ELF-1 (cell line): ENCODE measurements at places on chromosomes 1 and 21.

- no peak for DNase-seq
Measured at GRCh38 chr1:9068981-9069325, 482 bp downstream of the SLC2A5 start.

- no peak for DNase-seq
Measured at GRCh38 chr21:28587748-28588147, 404.9 kb downstream of the LTN1 start.

DNA sequence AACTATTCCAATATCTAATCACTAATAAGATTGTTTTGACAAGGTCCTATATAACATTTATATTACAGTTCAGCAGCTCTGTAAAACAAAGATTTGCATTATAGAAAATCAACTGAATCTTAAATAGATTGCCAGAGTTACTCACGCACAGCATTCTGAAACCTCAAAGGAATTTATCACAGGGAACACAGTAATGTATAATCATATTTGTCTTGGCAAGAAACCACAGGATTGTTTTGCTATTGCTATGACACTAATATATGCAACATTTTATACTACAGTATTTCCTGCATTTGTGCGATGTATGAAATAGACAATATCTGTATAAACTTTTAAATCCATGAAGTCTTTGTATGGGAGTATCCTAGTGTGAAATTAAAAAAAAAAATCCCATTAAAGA lies 101.4 kb downstream of the PLPPR5 start:
- no peak for DNase-seq

- no peak for DNase-seq
Measured at GRCh38 chr1:117544509-117545109, 61.2 kb upstream of the TENT5C start.

- no peak for DNase-seq
Measured at GRCh38 chr1:64492424-64492823, 22.5 kb downstream of the CACHD1 start.

DNA sequence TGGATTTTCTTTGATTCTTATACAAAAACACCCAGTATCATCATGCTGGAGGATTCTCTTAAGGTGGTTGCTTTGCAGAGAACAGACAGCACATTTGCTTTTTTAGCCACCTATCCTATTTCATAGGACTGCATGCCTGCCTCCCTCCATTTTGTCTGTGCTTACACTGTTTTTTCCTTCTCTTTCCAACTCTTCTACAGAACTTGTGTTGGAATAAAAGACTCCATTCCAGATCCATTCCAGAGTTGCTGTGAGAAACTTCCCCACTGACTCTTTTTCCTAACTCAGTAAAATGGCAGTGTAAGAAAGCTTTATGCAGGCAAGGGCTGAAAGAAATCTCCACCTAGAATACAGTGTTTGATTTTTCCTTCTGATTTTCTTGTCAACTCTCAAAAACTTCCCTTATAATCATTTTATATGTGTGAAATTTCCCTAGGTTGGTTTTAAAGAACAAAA lies 5.2 kb upstream of the ARID1A start:
- DNase-seq, result no peak

DNA sequence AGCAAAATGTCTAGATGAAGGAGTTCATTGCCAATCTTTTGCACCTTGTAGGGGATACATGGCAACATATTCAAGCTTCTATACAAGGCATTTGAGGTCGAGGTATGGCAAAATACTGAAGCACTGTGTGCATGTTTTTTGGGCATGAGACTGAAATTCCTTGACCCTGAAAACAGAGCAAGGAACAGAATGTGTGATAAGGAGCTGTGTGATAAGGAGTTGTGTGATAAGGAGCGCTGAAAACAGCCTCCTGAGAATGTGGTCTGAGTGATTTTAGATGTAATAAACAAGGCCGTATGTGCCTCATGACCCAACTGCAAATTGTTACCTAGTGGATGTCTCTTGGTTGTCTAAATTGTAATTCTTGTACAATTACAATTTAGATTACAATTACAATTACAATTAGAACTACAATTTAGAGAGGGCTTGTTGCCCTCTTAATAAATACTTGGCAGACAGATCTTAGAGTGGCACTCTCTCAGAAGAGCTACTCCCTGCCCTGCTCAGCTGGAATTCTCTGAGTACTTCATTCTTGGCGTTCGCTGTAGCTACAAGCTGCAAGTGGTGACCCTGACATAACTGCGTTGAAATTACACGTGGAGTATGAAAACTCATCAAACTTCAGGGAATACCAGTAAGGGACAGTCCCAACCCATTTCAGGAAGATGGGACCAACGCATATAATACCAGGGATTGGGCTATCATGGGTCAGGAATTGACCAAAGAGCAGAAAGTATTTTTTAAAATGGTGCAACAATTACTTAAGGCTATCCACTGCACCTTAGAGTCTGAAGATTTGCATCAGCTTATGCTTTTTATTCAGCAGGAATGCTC lies 20.0 kb upstream of the ITLN1 start:
- peak; percentile 20 for DNase-seq

DNA sequence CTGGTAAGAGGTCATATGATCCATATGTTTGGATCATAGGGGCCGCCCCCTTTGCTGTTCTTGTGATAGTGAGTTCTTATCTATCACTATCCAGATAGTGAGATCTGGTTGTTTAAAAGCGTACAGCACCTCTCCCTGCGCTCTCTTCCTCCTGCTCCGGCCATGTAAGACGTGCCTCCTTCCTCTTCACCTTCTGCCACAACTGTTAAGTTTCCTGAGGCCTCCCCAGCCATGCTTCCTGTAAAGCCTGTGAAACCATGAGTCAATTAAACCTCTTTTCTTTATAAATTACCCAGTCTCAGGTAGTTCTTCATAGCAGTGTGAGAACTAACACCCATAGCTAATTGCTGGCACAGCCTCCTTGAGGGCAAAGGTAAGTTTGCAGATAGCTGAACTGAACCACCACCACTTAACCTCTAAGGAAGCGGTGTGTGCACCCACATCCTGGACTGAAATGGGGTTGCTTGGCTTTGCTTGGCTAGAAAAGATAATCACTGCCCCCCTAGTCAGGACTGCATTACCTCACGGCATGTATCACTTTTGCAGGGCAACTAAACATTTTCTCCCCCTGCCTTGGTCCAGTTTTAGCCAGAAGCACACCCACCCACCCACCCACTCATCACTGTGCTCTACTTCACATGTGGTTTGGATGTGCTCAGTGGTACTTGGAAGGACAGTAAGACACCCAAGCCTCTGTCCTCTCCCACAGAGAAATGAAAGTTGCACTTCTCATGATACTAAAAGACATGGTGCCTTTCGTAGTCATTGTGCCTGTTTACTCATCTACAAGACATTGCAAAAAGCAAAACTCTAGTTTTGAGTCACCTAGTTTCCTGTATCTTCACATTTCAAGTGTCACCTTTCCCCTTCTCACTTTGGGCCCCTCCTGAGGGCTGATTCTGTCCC lies 23.1 kb upstream of the PTAFR start:
- DNase-seq, result no peak

DNA sequence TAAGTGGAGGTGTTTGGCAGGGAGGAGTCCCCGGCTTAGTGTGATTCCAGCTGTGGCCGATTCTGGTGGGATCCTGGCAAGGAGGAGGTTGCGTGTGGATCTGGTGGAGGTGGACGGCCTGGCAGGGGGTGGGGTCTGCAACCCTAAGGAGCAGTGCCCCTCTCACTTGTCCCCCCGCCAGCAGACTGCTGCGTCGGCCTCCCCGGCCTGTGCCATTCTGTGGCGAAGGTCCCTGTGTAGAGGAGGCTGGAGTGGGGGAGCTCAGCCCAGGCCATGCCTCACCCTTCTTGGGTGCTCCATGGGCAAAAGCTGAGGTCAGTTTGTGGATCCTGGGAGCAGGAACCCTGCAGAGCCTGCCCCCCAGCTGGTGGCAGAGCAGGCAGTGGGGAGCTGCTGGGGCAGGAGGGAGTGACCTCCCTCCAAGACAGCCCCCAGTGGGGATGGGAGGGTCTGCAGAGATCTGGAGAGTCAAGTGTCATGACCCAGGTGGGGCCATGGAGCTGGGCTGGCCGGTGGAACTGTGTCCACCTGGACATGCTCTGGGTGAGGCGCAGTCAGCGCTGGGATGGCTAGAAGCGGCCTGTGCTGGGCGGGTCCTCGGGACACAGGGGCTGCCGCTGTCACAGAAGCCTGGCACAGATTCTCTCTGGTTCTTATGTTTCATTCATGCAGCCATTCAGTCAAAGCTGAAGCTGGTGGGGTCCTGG lies 5.3 kb downstream of the MIB2 start:
- DNase-seq, result no peak

GRCh38 chr1:10319750-10320149 lies 79.1 kb upstream of the PGD start:
- no peak for DNase-seq

DNA sequence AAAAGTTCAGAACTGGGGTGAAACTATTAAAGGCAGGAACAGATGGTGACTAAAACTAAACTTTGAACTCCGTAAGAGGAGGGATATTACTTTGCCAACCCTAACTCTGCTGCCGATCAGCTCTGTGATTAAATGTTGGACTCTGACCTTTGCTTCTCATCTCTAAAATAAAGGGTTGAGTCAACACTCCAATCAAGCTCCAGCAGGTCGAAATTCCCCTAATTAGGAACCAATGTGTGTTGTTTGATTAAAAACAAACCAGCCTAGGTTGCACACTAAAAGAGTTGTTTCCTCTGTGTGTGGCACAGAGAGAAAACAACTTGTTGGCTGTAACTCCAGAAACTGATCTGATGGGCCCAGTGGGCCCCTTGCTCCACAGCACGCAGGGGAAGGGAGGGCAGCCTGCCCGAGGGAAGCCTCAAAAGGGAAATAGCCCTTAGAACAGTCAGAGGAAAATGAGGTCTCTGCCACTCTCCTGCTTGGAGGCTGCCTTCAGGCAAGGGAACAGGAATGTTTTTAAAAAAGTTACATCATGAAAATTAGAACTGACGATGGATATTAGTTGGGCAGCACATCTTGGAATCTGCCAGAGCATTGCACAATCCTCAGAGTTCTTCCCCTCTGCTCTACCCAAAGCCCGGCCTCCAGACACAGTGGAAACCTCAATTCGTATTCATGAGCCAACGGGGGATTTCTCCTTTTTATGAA lies 69.3 kb downstream of the KCTD3 start:
- no peak for DNase-seq

GRCh38 chr21:42991992-42992740 lies 17.8 kb downstream of the PKNOX1 start:
- DNase-seq, result peak; percentile 80

DNA sequence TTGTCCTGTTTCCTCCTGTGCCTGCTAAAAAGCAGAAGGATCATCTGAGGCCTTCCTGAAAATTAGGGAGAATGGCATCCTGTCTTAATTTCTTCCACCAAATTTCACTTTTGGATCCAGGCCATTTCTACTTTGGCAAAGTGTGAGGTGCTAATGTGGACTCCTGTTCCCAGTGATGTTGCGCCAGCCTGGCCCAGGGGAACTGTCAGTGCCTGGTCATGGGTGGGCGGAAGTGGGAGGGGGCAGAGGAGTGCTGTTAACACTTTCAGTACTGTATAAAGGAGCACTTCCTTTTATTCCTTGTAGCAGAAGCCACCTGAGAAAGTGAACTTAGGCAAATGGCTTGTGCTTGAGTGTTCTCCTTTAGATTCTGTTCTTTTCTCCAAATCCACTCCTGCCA lies 19.9 kb downstream of the ELAPOR1 start:
- no peak for DNase-seq

GRCh38 chr1:93753791-93754763 lies 72.4 kb upstream of the BCAR3 start:
- DNase-seq, result no peak

- DNase-seq, result no peak
Measured at GRCh38 chr1:51791888-51792287, 86.6 kb downstream of the NRDC start.

- DNase-seq, result no peak
Measured at GRCh38 chr1:48248356-48248755, 25.8 kb downstream of the SLC5A9 start.

DNA sequence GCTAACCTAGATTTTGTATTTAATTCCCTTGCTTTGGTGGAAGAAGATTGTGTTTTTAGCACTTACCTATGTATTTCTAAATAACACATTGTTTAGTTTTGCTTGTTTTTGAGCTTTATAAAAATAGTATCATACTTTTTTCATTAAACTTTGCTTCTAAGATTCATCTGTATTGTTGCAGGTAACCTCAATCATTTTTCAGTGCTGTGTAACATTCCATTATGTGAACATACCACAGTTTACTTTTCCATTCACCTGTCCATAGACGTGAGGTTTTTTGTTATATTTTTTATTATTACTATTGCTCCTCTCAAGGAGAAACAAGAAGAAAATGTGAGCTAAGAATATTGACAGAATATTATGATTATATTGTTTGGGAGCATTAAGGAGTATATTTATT lies 15.2 kb upstream of the PLEKHO1 start:
- no peak for DNase-seq

DNA sequence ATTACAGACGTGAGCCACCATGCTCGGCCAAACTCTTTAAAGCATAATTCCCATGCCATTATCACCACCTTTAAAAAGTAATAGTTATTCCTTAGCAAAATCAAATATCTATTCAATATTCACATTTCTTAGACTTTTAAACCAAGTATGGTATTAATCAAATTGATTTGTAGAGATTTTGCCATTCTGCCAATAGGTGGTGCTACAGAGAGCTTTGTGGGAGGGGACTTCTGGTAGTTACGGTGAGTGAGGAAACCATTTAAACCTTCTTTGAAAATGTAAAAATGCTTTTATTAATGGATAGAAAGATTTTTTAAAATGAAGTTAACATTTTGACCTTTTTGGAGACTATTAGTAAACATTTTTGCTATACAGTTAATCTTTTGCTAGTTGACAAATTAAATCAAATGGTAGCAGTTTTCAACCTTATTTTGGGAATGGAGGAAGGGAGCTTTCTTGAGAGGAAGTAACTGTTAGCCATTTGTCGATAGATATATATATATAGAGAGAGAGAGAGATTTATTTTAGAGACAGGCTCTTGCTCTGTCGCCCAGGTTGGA lies 19.3 kb downstream of the IARS2 start:
- no peak for DNase-seq

DNA sequence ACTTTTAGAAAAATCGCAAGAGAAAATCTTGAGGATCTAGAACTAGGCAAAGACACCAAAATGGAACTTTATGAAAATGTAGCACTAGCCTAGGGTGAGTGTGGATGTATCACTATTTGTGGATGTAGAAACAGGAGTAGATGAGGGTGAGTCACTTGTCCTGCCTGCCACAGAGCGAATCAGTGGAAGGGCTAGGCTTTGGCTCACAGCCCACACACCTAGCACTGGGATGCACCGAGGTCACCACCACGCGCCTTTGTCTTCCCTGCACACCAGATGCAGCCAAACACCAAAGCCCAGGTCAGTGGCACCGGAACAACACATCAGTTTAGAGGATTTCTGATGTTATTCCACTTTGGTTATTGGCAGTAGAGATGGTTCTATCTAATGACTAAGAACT lies 38.2 kb downstream of the PKNOX1 start:
- DNase-seq, result no peak
